Stimulated activated CD4-positive, alpha-beta T cell treated with anti-CD3 and anti-CD28 coated beads, TNF-alpha, amount 100 ng/mL, for 24 hours (primary cell): ENCODE measurements at places on chromosomes 6 and 20.

DNA sequence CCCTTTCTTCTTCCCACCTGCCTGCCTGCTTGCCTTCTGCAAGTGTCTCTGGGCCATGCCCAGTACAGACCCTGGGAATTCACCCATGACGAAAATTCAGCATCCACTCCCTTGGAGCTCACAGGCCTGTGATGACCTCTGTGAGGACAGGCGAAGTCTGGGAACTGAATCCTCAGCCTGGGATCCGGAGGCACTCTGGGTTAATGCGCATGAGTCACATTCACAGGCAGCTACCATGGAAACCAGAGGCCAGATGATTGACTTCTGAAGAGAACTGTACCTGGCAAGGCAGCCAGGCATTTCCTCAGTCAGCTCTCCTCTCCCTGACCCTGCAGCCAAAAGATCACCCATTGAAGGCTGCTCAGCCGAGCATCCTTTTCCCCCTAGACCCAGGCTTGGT, 41.0 kb downstream of the SLC9A8 start:
- no peak for DNase-seq

DNA sequence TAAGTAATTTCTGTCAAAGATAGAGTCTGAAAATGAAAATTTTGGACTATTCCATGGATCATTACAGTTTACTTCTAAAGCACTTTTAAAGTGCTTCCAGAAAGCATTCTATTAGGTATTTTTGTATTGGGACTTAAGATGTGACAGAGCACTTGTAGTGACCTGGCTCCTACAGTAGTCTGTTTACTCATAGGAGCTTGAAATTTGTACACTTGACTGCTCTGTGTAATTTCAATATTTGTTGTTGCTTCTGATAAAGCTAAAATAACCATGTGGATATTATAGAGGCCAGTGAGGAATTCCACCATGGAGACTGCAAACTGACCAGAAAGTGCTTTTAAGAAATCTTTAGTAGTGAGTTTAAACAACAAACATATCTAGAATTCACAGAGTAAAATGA, 10.3 kb downstream of the NFYA start:
- DNase-seq = no peak

DNA sequence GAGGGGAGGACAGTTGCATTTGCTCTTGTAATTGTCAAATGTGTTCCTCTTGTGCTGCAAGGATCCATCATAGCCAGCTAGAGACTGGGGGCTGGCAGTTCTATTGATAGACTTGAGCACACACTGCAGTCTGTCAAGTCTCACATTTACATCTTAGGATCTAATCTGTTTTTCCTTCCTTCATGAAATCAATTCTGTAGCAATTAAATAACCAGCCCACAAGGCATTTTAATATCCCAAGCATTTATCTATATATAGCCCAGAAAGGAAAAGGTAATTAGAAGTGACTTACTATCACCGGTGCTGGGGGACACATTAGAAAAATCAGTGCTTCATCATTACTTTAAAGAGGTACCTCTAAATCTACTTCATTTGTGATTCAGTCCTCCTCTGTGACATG, 143.0 kb upstream of the STXBP5 start:
- DNase-seq = no peak

GRCh38 chr6:33201935-33202334, 1.3 kb downstream of the SLC39A7 start:
- no peak for DNase-seq

DNA sequence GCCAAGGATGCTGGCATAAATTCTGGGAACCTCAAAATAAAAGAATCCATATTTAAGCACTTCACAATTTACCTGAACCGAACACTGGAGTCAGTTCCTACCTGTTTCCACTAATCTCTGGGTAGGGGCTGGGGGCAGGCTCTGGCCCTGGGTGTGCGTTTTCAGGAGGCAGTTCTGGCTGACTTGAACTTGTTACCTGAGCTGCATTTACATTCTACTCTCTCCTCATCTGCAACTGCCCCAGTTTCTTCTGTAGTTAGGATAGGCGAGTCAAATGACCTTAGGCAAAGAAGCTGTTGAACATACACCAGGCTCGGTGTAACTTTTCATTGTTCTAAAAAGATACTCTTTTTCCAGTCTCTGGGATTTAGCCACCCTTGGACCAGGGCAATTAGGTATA, 13.2 kb downstream of the CARMIL1 start:
- no peak for DNase-seq

DNA sequence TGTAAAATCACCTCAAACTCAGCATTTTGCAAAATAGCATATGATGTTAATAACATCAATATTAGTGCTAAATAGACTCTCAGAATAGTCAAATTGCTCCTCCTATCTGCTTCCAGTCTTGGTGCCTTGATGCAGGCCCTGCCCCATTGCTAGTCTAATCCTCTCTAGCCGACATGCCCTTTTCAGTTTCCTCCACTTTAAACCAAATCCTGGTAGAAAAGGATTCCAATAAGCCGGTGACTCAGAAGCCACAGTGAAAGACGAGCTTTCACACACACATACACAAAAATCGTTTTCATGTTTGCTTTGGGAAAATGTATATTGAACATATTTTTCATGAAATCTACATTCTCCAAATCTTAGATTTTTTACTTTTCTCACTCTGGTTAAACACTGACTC, 203.1 kb downstream of the LMBRD1 start:
- no peak for DNase-seq
